ENCODE measurements at places on chromosomes 7 and 10. TPM values are rescaled to one million over a fixed set of nuclear protein-coding genes. Genes with fewer than 3 reads are reported as not detected.

SPDYE2B gene
- total RNA-seq, result not detected

GRCh38 chr7:6616854-6617643 lies 1.6 kb downstream of the ZNF853 start:
- no peak for DNase-seq

GRCh38 chr7:121510302-121510701 lies 114.2 kb upstream of the FAM3C start:
- no peak for DNase-seq

FRMPD2 gene
- 3.3 TPM for total RNA-seq

DNAH11 gene
- total RNA-seq, result 0.82 TPM

GRCh38 chr10:37703114-37703513 lies 154.3 kb downstream of the ZNF248 start:
- no peak for DNase-seq

All from frontal cortex (tissue), 4 donors.